RCC 7860 (cell line): ENCODE measurements at places on chromosomes 2 and 18.

- DNase-seq, result no peak
Observed at GRCh38 chr2:15623898-15624541, 32.4 kb downstream of the DDX1 start.

GRCh38 chr2:97651114-97651513, 5.3 kb downstream of the COX5B start:
- DNase-seq, result no peak

GRCh38 chr2:150134223-150134857, 353.1 kb downstream of the RND3 start:
- no peak for DNase-seq

DNA sequence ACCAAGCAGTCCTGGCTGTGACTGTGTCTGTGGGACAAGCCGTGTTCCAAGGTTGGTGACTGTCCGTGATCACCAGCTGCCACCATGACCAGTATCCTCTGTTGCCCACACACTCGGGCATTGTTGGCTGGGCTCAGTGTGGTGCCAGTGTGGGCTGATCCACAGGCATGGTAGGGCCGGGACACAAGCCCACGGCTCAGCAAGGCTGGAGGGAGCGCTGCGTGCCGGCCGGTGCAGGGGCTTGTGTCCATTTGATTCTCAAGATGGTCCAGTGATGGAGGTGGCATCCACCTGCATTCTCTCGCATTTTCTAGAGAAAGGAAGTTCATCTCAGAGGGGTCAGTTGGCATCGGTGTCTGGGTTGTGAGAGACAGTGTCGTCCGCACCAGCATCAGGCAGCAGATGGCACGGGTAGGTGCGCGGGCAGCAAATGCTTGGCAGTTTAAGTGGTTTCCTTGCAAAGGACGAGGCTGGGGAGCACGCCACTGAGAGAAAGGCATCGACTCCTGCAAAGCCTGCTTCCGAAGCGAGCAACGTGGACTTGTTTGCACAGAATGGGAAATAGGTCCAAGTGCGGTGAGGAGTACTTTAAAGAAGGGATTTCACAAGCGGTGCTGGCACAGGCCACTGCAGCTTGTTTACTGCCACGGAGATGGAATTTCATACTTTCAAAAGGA, 20.9 kb downstream of the TWIST2 start:
- DNase-seq, result no peak

DNA sequence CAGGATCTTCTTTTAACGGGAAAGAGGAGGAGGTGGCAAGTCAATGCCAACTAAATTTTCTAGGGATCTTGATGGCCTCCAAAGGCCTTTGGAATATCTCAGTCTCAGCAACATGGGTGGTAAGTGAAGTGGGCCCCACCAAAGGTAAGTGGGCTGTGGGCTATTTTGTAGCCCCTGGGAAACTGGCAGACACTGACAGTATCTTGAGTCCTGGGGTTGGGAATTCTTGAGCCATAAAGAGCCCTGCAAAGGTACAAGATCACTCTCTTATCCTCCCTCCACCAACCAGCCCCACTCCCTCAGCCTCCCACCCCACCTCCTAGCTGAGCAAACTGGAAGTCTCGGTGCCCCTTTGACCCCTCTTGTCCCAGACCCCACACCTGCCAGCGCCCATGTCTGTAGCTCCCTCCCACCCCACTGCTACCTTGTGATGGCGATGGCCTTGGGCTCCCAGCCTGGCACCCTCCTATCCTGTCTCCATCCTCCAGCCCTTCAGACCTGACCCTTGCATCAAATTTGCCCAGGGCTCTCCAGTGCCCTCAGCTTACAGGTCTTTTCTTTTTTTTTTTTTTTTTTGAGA, 8.5 kb downstream of the ATP6V1B1 start:
- DNase-seq, result no peak
